GM13977 (cell line): ENCODE measurements at places on chromosomes 11 and 22.

GRCh38 chr11:48037709-48038468 lies 57.5 kb downstream of the PTPRJ start:
- no peak for DNase-seq

DNA sequence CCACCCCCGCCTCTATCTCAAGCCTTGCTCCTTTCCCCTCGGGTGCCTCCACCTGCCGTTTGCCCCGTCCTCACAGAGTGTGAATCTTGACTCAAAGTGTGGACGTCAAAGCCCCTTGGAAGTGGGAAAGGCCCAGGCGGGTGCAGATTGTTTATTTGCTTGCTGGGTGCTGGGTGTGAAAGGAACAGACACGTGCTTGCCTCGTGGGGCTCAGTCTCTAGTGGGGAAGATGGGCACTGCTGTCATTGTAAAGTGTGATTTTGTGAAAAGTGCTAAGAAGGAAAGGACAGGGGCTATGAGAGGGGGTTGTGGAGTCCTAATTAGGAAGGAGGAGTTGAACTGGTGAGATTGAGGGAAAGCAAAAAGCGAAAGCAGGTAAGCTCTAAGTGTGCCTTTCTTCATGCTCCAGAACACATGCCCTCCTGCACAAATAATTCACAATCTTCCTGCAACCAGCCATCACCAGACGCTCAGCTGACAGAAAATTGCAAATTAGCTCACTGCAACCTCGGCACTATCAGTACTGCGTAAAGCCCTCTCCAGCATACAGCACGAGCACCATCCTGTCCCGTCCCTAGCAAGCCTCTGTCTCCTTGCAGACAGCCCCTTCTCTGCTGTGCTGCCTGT lies 9.7 kb upstream of the GCAT start:
- DNase-seq = no peak

- DNase-seq = no peak
These were observed 529.6 kb downstream of the NTM start for GRCh38 chr11:131899950-131900580.

DNA sequence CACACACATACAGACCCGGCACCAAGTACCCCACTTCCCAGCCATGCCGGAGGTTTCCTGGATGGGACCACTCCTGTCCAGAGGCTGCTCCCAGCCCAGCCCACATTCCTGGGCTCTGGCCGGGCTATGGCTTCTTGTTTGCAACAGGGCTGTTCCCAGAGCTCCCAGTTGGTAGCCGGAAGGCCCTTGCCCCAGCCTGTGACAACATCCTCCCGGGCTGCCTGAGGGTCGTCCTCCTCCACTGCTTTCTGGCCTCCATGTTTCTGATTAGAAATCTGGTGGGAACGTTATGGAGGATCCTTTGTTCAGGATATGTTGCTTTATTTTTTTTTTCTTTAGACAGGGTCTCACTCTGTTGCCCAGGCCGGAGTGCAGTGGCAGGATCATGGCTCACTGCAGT lies 952 bp upstream of the CYP2D6 start:
- no peak for DNase-seq

DNA sequence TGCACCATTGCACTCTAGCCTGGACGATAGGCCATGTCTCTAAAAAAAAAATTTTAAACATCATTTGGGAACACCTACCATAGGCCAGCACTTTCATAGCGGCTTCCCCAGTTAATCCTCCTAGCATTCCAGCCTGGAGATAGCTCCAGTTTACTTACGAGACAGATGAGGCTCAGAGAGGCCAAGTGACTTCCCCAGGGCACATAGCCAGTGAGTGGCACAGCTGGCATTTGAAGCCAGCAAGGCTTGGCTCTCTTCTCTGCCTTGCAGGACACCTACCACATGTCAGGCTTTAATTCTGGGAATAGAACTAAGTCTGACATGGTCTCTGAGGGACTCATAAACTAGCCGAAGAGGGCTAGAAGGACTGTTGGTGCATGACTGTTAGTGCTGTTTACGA lies 4.9 kb upstream of the TAGLN start:
- no peak for DNase-seq

DNA sequence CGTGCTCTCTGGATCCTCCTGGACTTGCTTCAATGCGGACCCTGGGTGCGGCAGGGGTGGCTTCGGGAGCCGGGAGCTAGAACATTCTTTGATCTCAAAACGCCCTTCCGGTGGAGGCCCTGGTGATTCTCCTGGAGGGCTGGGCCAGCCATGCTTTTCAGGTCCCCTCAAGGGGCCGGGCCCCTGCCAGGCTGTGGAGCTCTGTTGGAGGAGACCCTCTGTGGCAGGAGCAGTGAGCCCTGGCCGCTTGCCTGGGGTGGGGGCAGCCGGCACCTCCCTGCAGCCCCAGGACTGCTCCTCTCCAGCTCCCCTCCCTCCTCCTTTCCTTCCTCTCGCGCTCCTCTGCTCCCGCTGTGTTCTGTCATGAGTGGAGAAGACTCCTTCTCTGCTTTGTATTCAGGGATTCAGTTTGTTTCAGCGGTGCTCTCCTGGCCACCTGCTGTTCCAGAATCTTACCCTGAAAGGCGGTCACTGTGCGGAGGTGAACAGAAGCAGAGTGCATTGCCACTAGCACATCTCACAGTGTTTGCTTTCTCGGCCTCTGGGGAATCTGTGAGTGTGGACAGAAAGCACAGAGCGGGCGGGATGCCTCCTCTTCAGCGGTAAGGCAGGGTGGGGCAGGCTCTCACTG lies 289.1 kb downstream of the TBC1D22A start:
- no peak for DNase-seq

DNA sequence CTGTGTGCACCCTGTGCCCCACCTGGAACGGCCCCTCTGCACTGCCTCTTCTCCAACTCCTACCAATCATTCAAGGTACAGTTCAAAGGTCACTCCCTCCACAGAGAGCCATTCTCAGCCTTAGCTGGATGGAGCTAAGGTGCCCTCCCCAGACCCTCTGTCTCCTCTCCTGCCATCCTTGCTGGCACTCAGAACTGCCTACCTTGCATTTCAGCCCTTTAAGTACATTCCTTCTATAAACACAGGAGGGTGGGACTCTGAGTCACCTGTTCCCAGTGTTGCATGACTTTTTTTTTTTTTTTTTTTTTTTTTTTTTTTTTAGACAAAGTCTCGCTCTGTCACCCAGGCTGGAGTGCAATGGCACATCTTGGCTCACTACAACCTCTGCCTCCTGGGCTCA lies 8.6 kb downstream of the TTLL1 start:
- no peak for DNase-seq

DNA sequence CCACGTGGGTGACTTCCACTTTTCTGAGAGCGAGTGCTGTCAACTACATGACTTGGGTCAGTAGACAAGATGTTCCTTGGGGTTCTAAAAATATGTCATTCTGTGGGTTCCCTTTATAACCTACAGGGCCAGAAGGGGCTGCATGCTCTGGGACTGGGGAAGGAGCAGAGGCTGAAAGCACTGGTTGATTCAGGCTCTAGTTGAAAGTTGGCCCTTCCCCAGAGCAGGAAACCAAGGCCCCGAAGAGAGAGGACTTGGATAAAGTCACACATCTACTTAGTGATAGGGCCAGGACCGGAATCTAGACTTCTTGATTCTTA lies 9.9 kb downstream of the ADAMTS15 start:
- no peak for DNase-seq

GRCh38 chr22:30537083-30537731 lies 9.3 kb downstream of the SEC14L6 start:
- no peak for DNase-seq

DNA sequence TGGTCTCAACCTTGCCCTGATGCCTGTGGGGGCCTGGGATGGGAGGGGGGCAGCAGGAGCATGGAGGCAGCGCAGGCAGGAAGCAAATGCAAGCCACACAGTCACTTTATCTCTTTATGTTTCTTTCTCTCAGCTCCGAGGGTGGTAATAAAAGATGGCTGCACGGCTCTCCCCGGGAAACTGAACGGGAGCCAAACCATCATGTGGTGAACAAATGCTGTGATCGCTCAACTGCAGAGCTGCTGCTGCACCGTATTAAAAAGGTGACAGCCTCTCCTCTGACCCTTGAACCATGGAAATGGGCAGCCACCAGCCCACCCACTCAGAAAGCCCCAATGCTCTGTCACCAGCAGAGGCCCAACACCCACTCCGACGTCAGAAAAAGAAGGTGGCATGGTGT lies 110.0 kb downstream of the TIMP3 start:
- DNase-seq = no peak

- no peak for DNase-seq
These were observed 626.3 kb upstream of the LRRC4C start for GRCh38 chr11:42085736-42086135.

- DNase-seq = no peak
These were observed 40.6 kb upstream of the GNB1L start for GRCh38 chr22:19895160-19895849.

DNA sequence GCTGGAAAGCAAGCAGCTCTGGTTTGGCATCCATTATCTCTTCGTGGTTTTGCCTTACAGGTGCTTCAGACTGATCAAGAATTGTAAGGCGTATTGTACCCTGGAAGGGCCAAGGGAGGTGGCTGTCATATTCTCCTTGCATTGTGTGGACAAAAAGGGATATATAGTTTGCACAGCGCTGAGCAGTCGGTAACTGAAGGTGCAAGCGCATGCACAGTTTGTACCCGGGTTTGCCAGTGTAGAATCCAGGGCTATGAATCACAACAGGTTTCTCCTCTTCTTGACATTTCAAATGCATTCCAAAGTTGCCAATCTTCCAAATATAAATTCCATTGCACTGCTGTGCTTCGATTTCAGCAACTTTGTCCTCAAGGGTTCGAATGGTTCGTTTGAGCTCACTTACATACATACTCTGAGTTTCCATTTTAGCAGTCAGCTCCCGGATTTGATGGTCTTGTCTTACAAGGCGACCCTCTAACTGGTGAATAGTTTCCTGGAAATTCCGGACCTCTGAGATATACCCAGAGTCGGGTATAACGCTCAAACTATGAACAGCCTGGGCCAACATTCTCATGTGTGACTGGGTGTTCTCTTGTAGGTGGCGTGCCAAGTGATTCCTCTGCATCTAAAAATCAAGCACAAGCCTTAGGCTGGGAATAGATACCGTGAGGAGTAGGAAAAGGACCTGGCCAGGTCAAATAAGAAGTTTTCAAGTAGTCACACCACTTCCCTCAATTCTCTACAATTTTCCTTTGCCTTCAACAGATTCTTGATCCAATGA lies 19.9 kb downstream of the TRAF6 start:
- no peak for DNase-seq

DNA sequence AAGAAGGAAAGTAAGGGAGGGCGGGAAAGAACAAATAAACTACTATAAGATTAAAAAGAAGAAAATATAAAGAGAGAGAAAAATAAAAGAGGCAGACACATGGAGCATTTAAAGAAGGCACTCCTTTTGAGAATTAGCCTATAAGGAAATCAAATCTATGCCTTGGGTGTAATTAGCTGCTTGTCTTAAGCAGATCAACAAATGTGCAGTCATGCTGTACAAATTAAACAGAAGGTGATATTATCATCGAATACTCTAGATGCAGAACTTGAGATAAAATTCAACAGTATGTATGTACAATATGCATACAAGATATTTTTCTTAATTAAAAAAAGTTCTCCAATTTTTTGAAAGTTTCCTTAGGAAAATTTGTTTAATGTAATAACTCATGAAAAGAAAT lies 623.0 kb upstream of the CHORDC1 start:
- DNase-seq = no peak

DNA sequence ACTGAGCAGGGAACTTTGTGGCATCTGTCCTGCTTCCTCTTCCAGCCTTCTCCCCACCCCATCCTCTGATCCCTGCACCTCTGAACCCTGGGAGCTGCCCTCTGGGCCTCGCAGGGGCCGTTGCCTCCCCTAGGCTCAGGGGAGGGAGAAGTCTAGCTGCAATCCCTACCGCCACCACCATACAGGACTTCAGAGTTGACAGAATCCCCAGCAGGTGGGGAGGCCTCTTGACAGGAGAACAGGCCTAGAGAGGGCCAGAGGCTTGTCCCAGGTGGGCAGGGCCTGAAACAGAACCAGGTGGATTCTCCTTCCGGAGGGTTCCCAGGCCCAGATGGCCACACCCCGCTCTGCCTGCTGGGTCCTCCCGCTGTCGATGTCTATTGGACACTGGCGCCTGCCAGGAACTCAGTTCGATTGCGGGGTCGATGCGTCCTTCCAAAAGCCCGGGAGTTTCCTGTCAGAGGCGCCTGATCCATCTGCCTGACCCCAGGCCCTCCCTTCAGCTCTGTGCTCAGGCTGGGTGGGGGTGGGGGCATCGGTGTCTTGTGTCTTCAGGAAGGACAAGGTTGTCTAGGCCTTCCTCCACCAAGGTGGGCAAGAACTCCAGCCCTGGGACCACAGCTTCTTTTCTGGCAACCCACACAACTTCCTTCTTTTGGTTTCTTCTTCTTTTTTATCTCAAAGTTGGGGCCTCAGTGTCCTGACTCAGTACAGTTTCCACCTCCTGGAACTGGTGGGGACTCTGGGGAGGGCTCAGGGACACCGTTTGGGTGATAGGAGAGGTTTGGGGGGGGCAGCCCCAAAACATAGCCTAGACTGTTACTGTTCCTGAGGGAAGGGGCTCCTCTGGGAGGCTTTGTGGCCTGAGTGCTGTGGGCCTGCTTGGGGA lies 6.4 kb downstream of the STARD10 start:
- DNase-seq = peak; percentile 79

DNA sequence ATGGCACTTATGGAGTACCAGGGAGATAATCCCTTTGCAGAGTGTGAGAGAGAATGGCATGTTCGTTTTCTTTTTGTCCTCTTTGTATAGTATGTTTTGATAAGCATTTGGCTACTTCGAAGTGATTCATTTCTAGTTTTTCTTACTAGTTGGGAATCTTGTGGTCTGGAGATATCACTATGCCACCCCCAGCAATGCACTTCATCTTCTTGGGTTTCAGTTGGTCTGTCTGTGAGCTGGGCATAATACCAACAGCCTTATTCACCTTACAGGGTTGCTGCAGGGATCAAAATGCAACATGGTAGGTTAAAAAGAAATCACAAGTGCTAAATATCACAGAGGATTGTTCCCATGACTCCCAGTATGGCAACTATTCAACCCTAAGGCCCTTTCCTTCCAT lies 387.8 kb upstream of the CADM1 start:
- DNase-seq = no peak

- DNase-seq = no peak
These were observed 18.5 kb upstream of the SPTBN2 start for GRCh38 chr11:66747480-66747879.

DNA sequence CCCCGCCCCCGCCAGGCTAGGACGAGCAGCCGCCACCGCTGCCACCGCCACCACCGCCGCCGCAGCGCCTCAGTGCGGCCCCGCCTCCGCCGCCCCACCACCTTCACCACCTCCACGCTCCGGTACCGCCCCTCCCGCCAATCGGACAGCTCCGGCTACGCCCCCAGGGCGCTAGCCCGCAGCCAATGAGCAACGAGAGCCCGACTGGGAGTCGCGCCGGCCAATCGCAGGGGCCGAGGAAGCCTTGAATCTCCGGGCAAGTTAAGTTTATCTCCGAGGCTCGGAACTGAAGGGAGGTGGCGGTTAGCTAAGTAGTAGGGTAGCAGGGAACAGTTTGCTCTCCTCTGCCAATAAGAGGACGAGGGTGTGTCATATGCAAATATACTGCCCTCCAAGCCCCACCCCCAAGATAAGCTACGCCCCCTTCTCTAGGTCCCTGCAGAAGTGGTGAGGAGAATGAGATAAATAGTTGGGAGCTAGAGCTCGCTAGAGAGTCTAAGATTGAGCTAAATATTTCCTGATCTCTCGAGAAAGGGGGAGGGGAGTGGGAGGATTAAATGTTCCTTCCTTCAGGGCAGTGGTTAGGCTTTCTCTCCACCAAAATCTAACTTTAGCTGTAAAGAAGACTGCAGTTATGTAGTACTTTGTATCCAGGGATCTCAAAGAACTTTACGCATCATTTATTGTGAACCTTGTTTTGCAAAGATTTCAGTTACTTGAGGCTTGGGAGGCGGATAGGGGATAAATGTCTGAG lies at the start of gene SESN3:
SESN3 (minus strand) TSS at position 76 of the 754 bp plus-strand sequence. CDS start 342 bp downstream, outside the sequence.
- DNase-seq = peak; percentile 94

GRCh38 chr22:17266251-17266971 lies 47.2 kb upstream of the ADA2 start:
- no peak for DNase-seq
